ENCODE measurements at places on chromosomes 6 and 20. TPM values are rescaled to one million over a fixed set of nuclear protein-coding genes. Genes with fewer than 3 reads are reported as not detected.

PDE7B gene
- total RNA-seq = 0.54 TPM

BEND6 gene
- not detected for total RNA-seq

HSF2 gene
- 22.8 TPM for total RNA-seq

ZNF165 gene
- total RNA-seq = 0.82 TPM

NTSR1 gene
- total RNA-seq = 0.63 TPM

OGFRL1 gene
- 9.8 TPM for total RNA-seq

TUBB2B gene
- 1.1 TPM for total RNA-seq

KIF25 gene
- not detected for total RNA-seq

PI16 gene
- total RNA-seq = 9.5 TPM

SMLR1 gene
- not detected for total RNA-seq

HCK gene
- total RNA-seq = 0.29 TPM

LY6G6F gene
- not detected for total RNA-seq

DEFB119 gene
- total RNA-seq = not detected

DNA sequence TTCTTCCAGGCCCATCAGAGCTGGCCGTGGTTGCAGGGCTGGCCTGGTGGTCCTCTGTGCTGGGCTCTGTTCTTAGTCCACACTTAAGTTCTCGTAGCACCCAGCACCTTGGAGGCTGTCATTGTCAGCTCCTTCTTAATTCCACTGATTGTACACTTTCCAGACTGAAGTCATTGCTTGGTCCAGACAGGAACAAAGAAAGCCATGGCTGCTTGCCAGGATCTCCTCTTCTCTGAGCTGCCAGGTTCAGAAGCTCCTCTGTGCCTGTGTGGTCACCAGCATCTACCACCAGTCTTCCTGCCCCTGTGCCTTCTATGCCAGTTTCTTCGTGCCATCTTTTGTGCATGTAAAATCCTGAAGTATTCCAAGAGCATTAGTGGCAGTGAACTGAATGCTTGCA is 39.5 kb upstream of the PCMTD2 start:
- DNase-seq = no peak

GRCh38 chr6:4466769-4467480 is 309.3 kb upstream of the CDYL start:
- no peak for DNase-seq

GRCh38 chr6:35590622-35591066 is 77.9 kb upstream of the TULP1 start:
- no peak for DNase-seq

DNA sequence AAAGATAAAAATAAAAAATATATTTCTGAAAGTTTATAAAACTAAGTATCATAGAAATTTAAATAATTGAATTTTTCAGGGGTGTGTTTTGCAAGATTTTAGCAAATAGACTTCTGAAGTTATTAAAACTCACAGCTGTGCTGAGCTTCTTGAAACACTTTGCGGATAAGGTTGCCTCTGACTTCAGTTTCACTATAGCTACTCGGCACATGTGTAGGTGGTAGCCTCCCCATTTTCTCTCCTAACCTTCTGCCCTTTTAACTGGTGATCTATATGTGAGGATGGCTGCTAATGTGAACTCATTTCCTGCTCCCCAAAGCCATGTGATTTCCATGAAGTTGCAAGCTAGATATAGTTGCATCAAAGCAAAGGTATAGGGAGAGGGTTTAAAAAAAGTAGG is 129.3 kb upstream of the STMND1 start:
- no peak for DNase-seq

- DNase-seq = no peak
Observed at GRCh38 chr6:73569121-73569520, 48.3 kb upstream of the EEF1A1 start.

DNA sequence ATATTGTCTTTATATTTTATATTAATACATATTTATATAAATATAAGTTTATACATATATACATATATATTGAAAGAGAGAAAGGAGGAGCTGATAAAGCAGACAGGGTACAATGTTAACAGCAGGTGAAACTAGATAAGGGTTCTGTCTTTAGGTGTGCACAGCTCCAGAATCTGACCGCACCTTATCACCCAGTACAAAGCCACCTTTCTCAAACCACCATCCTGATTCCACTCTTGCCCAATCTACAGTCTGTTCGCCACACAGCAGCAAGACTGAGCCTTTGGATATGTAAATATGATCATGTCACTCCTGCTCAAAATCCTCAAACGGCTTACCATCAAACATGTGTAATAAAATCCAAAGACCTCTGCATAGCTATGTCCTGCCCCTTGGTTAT is 34.7 kb upstream of the ASCC3 start:
- DNase-seq = no peak

- no peak for DNase-seq
Observed at GRCh38 chr6:163338671-163339405, 75.7 kb upstream of the QKI start.

DNA sequence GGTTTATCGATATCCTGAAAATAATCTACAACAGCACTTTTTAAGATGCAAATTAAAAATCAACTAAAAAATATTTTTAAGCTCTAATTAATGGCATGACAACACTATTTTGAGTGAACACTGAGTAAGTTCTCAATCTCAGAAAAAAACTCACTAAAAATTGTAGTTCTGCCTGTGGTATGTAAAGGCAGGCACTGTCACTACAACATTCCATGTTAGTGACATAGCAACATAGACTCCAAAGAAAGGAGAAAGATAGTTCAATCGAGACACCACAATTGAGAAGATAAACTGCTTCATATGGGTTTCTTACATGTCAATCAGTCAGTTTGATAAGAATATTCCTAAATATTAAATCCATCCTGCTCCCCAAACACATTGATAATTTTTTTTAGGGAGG is 38.0 kb downstream of the COL12A1 start:
- DNase-seq = no peak

GRCh38 chr20:63259734-63260460 is 5.6 kb upstream of the NKAIN4 start:
- no peak for DNase-seq

- no peak for DNase-seq
Observed at GRCh38 chr20:42516692-42517091, 673.0 kb downstream of the PTPRT start.

GRCh38 chr6:15386110-15386755 is 140.4 kb downstream of the JARID2 start:
- DNase-seq = no peak

- DNase-seq = no peak
Observed at GRCh38 chr6:66321017-66321416, 614.0 kb upstream of the EYS start.

DNA sequence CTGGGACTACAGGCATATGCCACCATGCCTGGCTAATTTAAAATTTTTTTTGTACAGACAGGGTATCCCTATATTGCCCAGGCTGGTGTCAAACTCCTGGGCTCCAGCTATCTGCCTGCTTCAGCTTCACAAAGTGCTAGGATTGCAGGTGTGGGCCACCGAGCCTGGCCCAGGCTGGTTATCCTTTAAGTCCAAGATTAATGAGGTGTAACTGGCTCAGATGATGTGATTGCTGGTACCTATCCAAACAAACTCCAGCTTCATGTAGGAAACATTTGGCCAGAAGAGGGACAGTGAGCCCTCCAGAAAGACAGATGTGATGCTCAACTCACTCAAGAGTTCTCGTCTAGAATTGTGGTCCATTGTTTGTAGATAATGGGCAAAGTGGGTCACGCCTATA is 9.2 kb upstream of the ZNF318 start:
- DNase-seq = no peak

GRCh38 chr6:158322724-158323560 is 10.7 kb downstream of the TULP4 start:
- DNase-seq = no peak

DNA sequence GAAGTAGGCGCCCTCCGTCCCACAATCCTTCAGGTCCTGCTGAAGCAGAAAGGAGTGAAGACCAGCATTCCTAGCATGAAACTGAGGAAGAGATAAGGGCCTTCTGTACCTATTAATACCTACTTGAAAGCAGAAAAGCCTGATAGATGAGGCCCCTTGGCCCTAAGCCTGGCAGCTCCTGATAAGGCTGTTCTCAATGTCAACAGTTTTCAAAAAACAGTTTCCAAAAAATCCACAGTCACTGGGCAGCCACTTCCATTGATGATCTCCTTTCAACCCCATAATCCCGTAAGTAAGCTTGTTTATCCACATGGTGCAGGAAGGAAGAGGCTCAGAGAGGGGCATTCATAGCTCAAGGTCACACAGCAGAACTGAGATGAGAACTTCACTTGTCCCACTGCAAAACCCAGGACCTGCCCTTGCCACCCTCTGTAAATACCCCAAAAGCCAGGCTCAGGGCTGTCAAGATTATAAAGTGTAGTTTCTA is 2.8 kb upstream of the E2F1 start:
- DNase-seq = no peak

- DNase-seq = no peak
Observed at GRCh38 chr20:13683833-13684232, 45.1 kb upstream of the TASP1 start.

DNA sequence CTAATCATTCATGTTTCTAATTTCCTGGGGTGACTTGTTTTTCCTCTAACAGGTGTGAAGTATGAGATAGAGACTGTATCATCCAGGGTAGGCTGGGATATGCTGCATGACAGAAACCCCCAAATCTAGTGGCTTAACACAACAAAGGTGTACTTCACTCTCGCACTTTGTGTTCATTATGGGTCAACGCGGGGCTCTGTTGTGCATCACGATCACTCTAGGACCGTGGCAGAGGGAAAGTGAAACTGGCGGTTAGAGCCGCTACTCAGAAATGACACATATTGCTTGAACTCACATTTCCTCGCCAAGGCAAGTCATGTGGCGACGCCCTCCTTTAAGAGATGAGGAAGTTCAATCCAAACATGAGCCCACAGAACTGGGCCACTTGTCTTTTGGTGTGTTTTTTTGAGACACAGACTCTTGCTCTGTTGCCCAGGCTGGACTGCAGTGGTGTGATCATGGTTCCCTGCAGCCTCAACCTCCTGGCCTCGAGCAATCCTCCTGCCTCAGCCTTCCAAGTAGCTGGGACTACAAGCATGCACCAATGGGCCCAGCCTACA is 41.3 kb downstream of the PCNA start:
- DNase-seq = peak; percentile 76

- no peak for DNase-seq
Observed at GRCh38 chr6:135046912-135047311, 7.7 kb downstream of the HBS1L start.

DNA sequence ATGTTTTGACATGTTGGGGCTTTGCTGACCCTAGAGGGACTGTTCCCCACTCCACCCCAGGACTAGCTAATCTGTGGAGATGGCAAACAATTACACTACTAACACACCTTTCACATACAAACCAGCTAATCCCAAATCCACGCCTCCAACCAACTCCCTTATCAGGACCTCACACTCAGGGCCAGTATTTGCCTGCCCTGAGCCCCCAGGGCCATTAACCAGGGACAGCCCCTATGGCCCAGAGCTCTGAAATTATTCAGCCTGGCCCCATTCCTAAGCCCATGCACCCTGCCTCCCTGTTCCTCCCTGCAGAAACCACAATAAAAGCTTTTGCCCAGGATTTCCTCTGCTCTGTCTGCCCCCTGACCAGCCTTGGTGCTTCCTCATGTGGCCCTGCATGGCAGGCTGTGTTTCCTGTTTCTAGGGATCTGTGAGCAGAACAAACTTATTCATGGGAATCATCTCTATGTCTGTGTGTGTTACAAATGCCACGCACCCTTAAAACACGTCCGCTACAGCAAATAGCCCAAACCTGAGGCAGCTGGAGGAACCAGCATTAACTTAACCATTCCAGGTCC is 121.2 kb downstream of the PXDC1 start:
- no peak for DNase-seq

DNA sequence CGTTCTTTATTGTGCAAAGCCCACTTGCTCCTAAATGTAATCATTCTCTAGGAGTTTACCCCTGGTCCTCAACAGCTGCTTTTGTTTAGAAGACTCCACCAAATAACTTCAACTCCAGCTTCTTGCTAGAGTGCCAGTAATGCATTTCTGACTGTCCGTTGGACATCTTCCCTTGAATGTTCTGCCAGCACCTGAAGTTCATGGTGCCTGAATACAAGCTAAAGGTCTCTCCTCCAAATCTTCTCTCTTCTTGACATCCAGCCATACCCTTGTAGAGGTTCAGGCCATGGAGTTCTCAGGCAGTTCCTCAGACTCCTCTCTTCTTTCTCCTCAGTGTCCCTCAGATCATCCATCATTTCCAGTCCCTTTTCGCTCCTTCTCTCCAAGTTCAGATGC is 21.7 kb downstream of the PHACTR2 start:
- no peak for DNase-seq

DNA sequence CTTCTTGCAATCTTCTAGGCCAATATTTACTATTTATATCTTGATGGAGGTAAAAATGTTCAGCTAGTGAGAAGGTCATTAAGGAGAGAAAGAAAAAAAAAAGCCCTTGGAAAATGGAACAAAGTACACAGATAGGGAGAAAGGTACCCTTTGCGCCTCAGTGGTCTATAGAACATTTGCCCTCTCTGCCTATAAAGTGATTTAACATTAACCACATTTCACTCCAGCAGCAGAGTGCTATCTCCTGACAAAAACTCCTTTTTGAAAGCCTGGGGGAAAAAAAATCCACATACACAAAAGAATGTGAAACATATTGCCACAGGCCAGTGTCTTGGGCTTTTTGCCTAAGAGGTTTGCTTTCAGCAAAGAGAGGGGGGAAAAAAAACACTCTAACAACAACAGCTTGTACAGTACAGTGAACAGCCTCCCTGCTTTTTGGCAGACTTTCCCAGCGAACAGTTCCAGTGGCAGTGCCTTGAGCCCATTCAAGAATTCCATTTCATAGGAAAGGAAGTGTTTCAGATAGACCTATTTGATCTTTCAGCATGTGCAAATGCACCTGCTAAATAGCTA is 695 bp downstream of the ARHGAP18 start:
- DNase-seq = no peak

DNA sequence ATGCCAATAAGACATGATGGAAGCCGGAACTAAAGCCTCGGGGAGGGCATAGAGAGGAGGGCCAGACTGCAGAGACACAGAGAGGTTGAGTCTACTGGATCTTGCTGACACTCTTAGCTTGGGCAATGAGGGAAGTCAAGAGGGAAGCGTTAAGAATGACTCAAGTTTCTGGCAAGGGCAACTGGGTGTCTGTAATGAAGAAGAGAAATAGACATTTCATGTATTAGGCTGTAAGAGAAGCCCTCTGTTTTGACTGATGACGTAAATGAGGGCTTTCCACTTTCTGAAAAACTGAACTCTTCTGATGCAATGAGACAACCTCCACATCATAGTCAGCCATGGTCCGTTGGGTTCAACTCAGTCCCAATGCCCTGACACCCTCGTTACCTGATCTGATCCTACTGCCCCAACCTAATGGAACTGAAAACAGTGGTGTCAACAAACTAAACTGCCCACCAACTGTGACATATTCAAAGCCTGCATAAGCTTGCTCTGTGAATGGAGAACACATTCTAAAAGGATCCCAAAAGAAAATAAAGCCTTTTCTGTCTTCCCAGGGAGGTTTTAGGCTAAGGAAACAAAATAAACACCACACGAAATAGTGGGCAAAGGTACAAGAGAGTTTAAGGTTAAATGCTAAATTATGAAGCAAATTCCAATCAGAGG is 45.8 kb upstream of the PNRC1 start:
- no peak for DNase-seq

DNA sequence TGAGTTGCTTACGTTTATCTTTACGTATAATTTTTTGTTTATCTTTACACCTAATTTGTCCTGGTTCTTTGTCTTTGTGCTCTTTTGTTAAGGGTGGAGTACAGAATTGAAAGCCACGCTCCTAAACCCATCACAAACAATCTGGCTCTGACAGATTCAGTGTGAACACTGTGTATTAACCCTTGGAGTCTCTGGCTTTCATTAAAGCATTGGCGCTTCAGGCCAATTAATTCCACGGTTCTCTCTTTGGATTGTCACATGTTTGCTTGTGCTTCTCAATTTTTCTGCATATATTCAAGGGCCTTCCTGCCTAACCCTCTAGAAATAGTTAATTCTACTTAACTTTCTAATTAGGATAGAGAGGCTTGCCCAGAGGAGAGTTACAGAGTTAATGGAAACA is 38.6 kb downstream of the NKX2-4 start:
- no peak for DNase-seq

Data from T-cell (primary cell).